ENCODE measurements at places on chromosomes 1 and 21. TPM values are rescaled to one million over a fixed set of nuclear protein-coding genes. Genes with fewer than 3 reads are reported as not detected.

The ZRANB2 gene
- 69.8 TPM for total RNA-seq

The TFF3 gene
- total RNA-seq, result 5.5 TPM

The GOLT1A gene
- 9.5 TPM for total RNA-seq

The CHI3L2 gene
- 222 TPM for total RNA-seq

The RASSF5 gene
- total RNA-seq, result 40.9 TPM

The RPTN gene
- total RNA-seq, result not detected

The HDAC1 gene
- total RNA-seq, result 72.7 TPM

The KCNQ4 gene
- total RNA-seq, result 0.92 TPM

The CSMD2 gene
- 0.81 TPM for total RNA-seq

The SH3BGR gene
- 3.5 TPM for total RNA-seq

The ZNF593OS gene
- total RNA-seq, result not detected

The FCRL4 gene
- total RNA-seq, result not detected

The MAN1A2 gene
- total RNA-seq, result 49.4 TPM

The CLSTN1 gene
- total RNA-seq, result 106 TPM

The GRIK3 gene
- 0.18 TPM for total RNA-seq

The TMEM125 gene
- total RNA-seq, result 202 TPM
